Epithelial cell of proximal tubule (primary cell): ENCODE measurements at places on chromosomes 6 and 20.

GRCh38 chr6:146581968-146582367, 16.8 kb upstream of the ADGB start:
- DNase-seq: no peak

DNA sequence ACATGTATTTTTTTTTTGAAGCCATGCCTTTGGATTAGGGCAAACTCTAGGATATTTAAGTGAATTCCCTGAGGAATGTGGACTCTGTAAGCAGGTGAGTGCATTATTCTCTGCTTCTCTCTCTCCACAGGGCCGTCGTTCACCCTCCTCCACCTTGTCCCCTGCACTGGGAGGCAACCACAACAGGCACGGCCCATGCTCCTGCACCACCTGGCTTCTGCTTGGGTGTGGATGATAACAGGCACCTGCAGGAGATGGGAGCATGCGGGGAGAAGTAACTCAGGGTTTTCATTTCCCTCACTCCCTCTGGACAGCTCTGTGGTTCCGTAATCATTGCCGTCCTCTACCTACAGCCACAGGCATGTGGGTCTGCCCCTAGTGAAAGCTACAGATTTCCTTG, 43.4 kb downstream of the HLA-C start:
- DNase-seq: no peak

GRCh38 chr20:50602432-50603088, 88.8 kb downstream of the RIPOR3 start:
- DNase-seq: no peak

GRCh38 chr20:4787820-4788219, 66.1 kb downstream of the PRND start:
- DNase-seq: no peak

- no peak for DNase-seq
Measured at GRCh38 chr20:13111249-13111911, 102.6 kb downstream of the SPTLC3 start.

DNA sequence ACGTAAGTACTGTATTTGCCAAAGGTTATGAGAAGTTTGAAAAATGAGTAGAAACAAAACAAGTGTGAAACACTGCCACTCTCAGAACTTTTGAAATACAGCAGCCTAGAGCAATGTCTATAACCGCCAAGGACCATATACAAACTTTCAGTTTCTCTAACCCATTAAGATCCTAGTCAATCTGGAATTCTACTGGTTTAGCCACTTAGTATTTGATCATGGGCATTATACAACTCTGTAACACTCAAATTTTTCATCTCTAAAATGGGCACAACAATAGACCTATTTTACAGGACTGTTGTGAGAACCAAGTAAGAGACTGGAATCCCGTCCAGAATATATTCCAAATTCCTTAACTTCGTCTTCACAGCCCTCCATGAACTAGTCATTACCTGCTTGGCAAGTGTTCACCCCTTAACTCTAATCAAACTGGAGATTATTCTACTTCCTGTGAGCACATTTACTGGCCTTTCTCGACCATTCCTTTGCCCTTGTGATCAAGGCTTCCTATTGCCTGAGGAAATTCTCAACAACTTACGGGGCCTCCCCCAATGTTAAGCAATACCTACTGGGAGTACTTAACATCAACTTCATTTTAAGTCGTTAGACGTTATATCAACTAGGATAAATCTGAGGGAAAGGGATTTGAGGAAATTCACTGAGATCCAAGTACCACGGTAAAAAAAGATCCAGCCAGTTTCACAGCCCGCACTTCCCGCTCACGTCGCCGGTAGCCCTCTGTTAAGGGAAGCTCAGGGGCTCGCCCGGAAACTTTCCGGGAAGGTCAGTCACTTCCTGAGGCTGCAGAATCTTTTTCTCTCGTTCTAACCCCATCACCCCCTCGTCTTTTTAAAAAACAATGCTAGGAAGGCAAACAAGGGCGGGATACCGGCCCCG, 1.1 kb downstream of the EIF2S2 start:
- DNase-seq: peak; percentile 39

- DNase-seq: no peak
Measured at GRCh38 chr6:6004390-6004995, 2.2 kb downstream of the NRN1 start.

DNA sequence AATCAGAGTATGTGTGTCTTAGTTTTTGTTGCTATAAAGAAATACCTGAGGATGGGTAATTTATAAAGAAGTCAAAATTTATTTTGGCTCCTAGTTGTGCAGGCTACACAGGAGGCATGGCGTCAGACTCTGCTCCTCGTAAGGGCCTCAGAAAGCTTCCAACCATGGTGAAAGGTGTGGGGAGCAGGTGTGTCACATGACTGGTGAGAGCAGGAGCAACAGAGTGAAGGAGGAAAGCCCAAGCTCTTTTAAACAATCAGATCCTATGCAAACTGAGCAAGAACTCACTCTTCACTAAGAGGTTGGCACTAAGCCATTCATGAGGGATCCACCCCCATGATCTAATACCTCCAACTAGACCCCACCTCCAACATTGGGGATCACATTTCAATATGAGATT, 1524.3 kb downstream of the HACE1 start:
- no peak for DNase-seq

DNA sequence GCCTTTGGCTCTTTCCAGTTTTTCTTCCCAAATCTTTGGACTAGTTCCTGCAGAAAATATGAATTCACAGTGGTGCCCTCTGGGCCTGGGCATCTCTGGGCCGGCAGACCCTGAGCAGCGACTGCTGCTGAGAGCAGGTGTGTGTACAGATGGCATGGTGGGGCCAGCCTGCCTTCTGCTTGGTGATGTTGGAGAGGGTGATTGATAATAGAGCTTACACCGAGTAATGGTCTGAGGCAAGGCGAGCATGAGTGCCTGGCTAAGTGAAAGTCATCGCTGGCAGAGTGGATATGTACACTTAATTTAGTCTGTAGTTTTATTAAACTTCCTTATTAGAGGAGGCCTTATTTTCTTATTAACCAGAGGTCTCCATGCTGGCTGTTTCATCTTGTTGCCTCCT, 156.9 kb downstream of the CDKAL1 start:
- no peak for DNase-seq

- no peak for DNase-seq
Measured at GRCh38 chr20:36815454-36816091, 42.0 kb upstream of the DSN1 start.

GRCh38 chr20:32674362-32674789, 635 bp upstream of the C20orf203 start:
- no peak for DNase-seq

- DNase-seq: no peak
Measured at GRCh38 chr6:14016935-14017625, 92.3 kb downstream of the RNF182 start.

DNA sequence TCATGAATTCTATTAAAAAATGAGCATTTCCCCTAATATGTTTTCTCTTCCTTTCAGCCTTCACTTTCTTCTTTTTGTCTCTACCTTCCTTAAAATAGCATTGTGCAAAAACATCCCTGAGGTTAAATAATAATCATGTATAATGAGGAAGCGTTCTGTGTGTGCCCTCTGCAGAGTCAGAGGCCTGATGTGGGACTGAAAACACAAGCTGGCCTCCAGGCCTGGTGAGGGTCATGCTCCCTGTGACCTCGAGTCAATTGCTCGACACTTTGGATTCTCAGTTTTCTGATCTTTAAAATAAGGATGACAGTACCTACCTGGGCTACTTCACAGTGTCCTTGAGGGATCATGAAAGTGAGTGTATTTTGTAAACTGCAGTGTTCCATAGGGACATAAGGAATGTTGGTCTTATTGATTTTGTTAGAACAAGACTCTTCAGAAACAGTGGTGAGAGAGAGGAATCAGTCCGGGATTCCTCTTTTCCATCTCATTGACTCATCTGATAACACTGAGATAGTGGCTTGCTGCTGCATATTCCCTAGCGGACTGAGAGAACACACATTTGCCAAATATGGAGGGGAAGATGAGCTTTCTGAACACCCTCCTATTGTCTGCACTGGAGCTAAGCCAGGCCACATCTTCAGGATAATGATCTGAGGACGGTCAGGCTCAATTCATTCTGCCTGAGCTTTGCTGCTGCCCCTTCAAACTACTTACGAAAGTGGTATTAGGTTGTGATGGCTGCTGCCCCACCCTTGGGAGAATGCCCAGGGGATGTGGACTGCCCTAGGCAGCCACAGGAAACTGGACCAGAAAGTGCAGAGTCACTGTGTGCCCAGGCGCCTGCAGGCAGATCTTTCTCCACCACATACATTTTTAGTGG, 39.6 kb upstream of the PDE7B start:
- DNase-seq: no peak
